OCI-M1 (cell line): ENCODE measurements at places on chromosomes 11 and 22.

- peak; percentile 64 for DNase-seq
Observed at GRCh38 chr22:27113211-27113635, 455.8 kb downstream of the MIAT start.

DNA sequence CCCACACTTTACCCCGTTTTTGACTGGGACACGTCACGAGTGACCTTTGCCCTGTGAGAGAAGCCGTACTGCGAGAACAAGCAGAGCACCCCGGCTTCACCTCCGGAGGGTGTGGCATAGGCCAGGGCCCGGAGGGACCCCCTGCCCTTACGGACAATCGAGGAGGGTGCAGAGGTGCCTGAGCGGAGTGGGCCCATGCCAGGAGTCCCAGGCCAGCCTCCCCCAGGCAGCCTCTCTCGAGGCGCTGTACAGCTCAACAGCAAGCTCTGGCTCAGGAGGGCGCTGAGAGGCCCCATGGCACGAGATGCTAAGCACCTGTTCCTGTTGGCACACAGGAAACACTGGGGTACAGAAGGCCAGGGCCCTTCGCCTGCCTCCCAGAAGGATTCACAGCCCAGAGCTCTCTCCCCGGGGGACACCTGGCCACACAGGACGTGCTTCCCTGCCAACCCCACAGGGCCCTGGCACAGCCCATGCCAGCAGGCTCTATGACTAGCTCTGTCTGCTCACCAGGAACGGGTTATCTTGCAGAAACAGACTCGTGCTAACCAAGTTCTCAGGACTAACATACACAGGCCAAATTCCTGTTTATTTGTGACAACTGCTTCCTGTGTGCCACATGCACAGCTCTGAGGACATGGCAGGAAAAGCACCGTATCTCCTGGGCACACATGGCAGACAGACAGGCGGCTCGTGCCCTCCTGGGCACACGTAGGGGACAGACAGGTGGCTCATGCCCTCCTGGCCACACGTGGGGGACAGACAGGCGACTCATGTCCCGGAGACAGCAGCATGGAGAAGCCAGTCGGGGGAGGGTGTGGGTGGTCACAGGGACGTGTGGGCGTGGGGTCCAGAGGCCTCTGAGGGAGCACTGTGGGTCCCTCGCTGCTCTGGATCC, 11.6 kb downstream of the TOLLIP start:
- no peak for DNase-seq

GRCh38 chr11:37557990-37558389, 960.0 kb upstream of the RAG2 start:
- no peak for DNase-seq

DNA sequence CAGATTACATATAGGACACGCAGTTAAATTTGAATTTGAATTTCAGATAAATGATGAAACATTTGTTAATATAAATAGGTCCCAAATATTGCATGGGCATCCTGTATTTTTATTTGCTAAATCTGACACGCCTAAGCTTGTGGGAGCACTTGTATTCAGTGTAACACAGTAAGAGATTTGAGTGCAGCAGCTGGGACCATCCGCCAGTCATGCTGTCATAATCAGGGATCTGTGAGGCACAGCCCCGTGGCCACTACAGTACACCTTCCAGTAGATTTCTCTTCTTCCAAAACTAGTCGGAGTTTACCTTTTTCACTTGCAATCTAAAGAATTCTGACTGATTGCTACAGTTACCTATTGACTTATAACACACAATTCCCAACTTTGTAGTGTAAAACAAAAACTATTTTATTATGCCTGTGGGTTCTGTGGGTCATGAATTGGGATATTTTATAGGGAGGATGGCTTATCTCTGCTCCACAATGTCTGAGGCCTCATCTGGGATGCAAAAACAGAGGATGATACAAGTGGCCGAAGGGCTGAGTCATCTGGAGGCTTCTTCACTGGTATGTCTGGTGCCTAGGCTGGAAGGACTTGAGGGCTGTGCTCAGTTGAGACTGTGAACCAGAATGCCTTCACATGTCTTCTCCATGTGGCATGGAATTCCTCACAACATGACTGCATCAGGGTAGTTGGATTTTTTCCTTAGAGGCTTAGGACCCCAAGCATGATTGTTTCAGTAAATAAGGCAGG, 74.1 kb downstream of the PRSS23 start:
- DNase-seq = peak; percentile 58

GRCh38 chr11:2779981-2780849, 80.4 kb upstream of the KCNQ1OT1 start:
- no peak for DNase-seq

GRCh38 chr11:23455321-23455891, 595.1 kb upstream of the CCDC179 start:
- peak; percentile 8 for DNase-seq

- no peak for DNase-seq
Observed at GRCh38 chr22:45869340-45869847, 107.6 kb downstream of the WNT7B start.

DNA sequence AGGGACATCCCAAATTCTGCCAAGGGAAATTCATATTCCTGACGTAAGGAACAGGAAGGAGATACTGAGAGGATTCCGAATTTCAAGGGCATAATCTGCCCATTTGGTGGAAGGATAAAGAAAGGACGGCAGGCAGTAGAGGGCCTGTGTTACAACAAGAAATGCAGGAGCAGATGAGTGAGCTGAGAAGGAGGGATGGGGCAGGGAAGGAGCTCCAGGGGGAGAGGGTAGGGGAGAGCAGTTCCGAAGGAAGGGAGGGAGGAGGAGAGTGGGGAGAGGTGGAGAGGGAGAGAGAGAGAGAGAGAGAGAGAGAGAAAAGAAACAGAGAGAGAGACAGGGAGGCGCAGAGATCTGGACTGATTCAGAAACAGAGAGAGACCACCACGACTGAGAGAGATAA, 843 bp downstream of the OPCML start:
- no peak for DNase-seq

DNA sequence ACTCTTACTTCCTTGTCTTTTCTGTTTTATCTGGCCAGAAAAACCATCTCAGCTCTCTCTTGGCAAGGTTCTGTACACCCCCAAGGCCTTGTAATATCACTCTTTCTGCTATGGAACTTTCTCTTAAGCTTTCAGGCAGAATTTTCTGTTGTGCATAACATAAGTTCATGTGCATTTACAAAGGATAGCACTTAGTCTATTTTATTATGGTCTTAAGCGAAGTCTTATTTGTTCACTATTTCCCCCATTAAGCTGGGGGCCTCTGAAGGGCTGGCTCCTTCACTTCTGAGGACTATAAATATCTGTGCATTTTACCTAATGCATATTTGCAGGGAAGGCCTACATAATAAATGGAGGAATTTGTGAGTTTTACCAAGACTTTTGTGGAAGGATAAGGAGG, 1393.4 kb downstream of the FAM181B start:
- DNase-seq = no peak

- peak; percentile 68 for DNase-seq
Observed at GRCh38 chr11:1844221-1845094, 5.7 kb downstream of the TNNI2 start.

DNA sequence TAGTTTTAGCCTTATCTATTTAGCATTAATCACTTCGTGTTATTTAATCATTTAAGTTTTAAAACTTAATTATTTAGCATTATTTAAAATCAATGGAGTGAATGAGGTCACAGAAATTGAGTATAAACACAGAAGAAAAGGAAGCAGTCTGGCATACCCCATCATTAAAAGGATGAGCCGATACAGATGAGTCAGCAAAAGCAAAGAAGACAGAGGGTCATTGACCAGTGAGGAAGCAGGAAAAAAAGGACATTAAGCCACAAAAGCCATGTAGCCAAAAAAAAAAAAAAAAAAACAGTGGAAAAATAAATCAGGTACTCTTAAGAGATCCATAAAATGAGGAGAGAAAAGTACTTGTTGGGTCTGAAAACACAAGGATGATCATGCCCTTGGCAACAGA, 71.5 kb downstream of the TYR start:
- DNase-seq = no peak

GRCh38 chr11:124623861-124624525, 1.3 kb downstream of the TBRG1 start:
- no peak for DNase-seq
